H9 (cell line): ENCODE measurements at places on chromosomes 1 and 21.

GRCh38 chr1:39900662-39901463 lies 854 bp downstream of the MYCL start:
- peak; percentile 46 for DNase-seq

DNA sequence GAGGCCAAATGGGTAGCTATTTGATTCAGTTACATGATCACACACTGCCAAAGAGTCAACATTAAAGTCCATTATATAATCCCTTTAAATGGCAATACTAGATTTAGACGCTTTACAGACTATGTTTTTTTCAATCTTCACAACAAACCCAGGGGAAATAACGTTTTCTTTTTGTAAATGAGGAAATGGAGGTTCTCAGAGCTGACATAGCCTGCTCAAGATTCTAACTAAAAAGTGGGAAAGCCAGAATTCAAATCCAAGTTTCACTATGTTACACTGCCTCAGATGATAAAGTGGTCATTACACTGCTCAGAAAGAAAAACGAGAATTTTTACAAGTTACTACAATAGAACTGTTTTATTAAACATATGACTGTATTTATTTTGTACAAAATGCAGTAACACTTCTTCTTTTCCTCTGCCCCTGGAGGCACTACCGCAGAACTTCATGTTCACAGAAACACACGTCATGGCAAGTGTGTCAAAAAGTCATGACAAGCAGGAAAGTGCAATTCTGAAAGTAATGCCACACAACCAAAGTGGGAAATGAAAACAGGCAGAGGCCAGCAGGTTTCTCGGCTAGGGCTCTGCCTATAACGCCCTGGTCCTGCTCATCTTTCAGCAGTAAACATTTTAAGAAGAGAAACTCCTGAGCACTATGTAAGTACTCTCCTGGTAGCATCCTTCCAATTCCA lies 19.0 kb downstream of the THEMIS2 start:
- no peak for DNase-seq

GRCh38 chr1:3921765-3922164 lies 21.7 kb upstream of the C1orf174 start:
- no peak for DNase-seq

DNA sequence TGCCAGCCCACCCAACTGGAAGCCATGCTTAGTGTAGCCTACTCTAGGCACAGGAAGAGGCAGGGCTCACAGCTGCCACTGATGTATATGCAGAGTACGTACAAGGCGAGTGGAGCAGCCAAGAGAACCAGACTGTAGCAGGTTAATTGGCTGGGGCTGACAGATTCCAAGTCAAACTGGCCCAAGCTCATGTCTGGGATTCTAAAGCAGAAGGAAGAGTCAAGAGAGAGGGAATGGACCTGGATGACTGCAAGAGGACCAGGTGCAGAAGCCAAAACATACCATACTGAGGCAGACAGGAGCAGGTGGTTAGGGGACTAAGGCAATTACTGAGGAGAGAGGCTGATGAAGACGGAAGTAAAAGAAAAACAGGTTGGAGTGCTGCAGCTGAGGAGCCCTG lies 51.3 kb upstream of the LRRN2 start:
- no peak for DNase-seq

DNA sequence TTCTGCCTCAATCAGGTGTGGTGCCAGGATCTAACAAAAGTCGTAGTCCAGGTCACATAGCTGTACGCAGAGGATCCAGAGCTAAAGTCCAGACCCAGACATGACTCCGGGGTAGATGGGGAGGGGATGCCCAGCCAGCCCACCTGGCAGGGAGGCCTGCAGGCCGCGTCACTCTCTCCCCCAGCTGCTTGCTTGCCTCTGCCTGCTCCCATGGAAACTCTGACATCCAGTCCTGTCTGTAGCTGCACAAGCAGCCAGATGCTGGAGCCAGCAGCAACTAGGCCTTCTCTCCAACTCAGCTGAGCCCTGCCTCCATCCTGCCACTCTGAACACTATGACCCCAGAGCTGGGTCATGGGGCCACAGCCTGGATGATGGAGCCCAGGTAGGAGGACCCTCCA lies 8.1 kb downstream of the COL8A2 start:
- no peak for DNase-seq

- peak; percentile 72 for DNase-seq
These were observed 148.5 kb downstream of the TENT5C start for GRCh38 chr1:117754061-117754969.

DNA sequence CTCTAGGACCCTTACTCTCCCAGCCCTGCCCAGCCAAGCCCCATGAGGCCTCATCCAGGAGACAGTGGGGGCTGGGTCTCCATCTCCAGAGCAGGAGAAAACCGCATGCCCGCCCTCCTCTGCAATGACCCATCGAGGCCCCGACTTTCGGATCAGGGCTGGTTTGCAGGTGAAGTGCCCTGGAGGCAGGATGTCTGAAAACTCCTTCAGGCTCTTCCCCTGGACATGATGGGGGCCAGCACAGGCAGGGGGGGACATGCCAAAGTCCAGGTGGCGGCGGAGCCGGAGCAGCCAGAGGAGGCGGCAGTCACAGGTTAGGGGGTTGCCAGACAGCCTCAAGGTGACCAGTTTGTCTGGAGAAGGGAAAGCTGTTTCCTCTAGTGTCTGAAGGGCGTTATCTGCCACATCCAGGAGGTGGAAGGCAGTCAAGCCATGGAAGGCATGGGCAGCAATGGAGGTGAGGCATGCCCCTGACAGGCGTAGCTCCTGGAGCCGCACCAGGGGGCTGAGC lies 3.9 kb downstream of the LINGO4 start:
- DNase-seq = no peak

- DNase-seq = no peak
These were observed 15.5 kb upstream of the MIIP start for GRCh38 chr1:12003762-12004161.
